ENCODE measurements at places on chromosomes 16 and 17.

GRCh38 chr17:18857864-18858566 lies at the start of gene PRPSAP2:
TSS of gene PRPSAP2 (plus strand) at chr17:18858131. CDS start at chr17:18865834, 7,703 bp downstream.
- ATAC-seq: peak; percentile 61

GRCh38 chr16:71734511-71734910 lies 10.0 kb upstream of the PHLPP2 start:
- ATAC-seq: no peak

- no peak for ATAC-seq
Measured at GRCh38 chr17:43372273-43372911, 26.4 kb upstream of the ARL4D start.

- no peak for ATAC-seq
Measured at GRCh38 chr16:81431554-81432353, 12.9 kb upstream of the CMIP start.

- no peak for ATAC-seq
Measured at GRCh38 chr16:48561960-48562393, 48.0 kb downstream of the N4BP1 start.

DNA sequence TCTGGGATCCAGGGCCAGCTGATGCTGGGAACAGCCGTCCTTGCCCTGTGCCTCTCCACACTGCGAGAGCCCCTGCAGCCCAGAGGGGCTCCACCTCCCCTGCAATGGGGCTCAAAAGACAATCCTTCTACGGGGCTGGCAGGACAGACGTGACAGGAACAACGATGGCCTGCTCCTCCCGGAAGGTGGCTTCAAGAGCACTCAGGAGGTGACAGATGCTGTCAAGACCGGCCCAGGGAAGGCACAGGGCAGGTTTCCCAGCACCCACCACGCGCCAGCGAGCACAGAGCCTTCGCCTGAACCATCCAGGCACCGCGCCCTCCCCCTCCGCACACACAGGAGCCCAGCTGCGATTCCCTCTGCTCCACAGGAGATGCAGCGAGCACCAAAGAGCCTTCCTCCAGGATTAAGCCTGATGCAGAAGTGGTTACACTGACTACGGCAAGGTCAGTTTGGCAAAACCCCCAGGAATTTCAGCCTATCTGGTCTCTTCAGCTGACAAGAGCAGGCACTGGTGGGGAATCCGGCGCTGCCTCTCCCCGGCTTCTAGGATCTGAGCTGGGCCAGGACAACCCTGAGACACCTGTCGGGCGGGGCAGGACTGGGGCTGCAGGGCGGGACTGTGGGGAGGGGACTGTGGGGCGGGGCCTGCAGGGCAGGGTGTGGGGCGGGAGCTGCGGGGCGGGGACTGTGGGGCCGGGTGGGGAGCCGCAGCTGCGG lies 103.4 kb downstream of the ZNF778 start:
- no peak for ATAC-seq

DNA sequence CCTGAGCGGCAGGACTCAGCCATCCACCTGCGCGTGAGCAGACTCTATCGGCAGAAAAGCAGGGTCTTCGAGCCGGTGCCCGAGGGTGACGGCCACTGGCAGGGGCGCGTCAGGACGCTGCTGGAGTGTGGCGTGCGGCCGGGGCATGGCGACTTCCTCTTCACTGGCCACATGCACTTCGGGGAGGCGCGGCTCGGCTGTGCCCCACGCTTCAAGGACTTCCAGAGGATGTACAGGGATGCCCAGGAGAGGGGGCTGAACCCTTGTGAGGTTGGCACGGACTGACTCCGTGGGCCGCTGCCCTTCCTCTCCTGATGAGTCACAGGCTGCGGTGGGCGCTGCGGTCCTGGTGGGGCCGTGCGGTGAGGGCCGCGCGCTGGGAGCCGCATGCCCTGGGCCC lies 14.9 kb downstream of the METRNL start:
- ATAC-seq: no peak

GRCh38 chr17:48544349-48545021 lies 424 bp downstream of the HOXB2 start:
- ATAC-seq: no peak

GRCh38 chr17:77707546-77707945 lies 251.0 kb upstream of the TNRC6C start:
- ATAC-seq: no peak

DNA sequence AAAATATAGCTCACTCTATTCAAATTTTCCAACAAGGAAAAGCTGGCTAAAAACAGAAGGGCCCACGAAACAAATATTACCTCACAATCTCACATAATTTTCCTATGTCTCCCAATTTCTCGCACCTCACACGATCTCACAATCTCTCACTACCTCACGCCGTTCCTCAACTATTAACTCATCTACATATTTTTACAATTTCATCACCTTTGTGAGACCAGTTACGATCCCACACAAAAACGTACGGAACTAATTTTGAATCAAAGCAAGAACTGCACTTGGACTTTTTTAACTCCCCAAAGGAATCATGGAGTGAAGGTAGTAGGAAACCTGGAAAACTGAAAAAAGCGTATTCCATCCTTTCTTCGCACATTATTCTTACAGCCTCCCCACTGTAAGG lies 1.1 kb downstream of the CBX1 start:
- ATAC-seq: no peak

DNA sequence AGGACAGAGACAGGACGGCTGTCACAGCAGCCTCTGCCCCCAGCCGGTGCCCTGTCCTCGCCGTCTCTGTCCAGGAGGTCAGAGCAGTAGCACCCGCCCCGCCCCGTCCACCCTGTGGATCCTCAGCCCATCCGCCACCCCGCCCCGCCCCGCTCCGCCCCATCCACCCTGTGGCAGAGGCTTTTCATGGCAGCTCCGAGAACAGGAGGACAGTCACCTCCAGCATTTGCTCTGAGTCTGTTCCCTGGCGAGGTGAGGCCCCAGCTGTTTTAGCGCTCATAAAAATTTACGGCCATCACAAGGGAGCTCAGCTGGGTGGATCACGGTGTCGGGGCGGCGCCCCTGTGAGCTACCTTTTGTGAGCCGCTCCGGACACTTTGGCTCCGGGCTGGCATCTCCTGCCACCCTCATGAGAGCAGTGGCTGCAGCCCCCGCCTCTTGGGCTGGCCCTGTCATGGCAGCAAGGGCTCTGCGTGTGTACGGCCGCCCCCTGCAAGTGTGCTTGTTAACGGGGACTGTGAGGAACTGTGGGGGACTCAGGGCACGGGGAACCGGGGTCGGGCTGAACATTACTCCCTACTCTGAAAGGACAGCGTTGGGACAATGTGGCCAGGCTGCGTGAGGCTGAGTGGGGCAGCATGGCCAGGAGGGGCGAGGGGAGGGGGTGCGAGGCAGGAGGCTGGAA lies 32.3 kb upstream of the GNG13 start:
- no peak for ATAC-seq

DNA sequence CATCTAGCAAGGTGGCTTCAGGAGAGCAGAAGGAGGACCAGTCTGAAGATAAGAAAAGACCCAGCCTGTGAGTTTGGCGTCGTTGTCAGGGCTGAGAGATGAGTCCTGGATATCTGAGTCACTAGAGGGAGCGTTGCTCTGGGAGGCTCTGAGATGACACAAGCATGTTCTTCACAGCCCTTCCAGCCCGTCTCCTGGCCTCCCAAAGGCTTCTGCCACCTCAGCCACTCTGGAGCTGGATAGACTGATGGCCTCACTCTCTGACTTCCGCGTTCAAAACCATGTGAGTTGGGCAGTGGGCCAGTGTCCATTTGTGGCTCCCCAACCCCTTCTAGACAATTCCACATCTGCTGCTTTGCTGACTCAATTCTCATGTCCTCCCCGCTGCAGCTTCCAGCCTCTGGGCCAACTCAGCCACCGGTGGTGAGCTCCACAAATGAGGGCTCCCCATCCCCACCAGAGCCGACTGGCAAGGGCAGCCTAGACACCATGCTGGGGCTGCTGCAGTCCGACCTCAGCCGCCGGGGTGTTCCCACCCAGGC lies 2.3 kb downstream of the TGFB1I1 start:
- no peak for ATAC-seq

GRCh38 chr17:42775534-42776098 lies 2.4 kb downstream of the VPS25 start:
- ATAC-seq: no peak

DNA sequence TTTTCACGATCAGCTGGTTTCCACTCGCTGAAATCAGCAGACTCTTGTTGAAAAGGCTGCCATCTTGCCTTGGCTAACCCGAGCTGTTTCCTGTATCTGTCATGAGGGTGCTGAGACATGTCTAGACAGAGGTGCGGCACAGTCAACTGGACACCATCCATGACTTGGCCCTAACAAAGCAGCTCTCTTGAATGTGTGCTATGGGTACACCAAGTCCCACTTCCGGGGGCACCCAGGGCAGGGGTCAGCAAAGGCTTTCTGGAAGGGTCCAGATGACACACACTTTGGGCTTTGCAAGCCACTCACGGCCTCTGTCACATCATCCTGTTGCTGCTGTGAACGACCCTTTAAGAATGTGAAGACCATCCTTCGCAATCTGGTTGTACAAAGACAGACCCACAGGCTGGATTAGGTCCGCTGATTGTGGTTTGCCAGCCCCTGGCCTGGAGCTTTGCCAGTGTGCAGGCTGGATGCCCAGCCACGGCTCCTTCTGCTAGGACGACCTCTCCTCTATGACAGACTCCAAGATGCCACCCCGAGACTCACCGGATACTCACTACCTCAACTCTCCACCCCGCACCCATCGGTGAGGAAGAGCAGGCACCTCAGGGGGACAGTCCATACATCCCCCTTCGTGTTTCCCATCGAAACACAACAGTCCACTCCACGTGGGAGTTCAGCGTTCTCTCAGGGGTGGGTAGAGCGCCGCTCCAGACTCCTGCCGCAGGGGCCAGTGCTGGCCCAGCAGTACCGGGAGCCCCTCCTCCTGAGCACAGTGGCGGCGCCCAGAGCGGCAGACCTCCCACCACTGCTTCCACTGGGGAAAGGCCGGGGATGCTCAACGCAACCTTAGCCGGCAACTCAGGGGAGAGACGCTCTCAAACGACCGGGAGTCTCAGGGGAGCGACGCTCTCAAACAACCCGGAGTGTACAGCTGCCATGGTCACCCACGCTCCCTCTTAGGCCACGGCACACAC lies 123.5 kb downstream of the ANKRD11 start:
- ATAC-seq: no peak

- peak; percentile 17 for ATAC-seq
Measured at GRCh38 chr17:75036643-75037268, 10.0 kb downstream of the ATP5PD start.

- ATAC-seq: no peak
Measured at GRCh38 chr16:8756755-8757154, 40.7 kb downstream of the TMEM186 start.

DNA sequence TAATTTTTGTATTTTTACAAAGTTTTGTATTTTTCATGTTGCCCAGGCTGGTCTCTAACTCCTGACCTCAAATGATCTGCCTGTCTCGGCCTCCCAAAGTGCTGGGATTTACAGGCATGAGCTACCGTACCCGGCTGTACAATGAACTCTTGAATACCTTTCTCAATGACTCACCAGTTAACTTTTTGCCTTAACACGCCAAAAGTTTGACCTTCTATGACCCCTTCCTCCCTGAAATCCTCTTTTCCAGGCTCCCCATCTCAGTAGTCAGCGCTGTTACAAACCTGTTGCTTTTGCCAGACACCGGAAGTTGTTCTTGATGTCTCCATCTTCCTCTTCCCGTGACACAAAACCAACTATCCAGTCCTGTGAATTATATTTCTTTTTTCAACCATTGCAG lies 158.1 kb upstream of the ASIC2 start:
- no peak for ATAC-seq

DNA sequence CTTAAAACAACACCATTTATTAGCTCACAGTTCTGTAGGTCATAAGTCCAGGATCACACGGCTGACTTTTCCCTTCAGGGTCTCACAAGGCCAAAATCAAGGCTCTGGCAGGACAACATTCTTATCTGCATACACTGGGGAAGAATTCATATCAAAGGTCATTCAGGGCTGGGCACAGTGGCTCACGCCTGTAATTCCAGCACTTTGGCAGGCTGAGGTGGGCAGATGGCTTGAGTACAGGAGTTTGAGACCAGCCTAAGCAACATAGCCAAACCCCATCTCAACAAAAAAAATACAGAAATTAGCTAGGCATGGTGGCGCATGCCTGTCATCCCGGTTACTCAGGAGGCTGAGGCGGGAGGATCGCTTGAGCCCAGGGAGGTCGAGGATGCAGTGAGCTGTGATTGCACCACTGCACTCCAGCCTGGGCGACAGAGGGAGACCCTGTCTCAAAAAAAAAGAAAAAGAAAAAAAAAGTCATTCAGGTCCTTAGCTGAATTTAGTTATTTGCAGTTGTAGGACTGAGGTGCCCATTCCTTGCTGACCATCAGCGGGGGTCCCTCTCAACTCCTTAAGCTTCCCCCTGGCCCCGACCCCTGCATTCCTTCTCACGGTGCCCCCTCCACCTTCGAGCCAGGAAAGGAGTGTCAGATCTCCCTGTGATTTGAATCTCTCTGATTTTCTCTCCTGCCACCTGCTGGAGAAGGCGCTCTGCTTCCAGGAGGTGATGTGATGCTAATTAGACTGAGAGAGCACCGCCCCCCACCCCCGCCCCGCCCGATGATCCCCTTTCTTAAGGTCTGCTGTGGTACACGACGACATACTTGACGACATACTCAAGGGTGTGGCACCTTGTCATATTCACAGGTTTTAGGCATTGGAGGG lies 91.8 kb upstream of the CLEC18A start:
- ATAC-seq: no peak

DNA sequence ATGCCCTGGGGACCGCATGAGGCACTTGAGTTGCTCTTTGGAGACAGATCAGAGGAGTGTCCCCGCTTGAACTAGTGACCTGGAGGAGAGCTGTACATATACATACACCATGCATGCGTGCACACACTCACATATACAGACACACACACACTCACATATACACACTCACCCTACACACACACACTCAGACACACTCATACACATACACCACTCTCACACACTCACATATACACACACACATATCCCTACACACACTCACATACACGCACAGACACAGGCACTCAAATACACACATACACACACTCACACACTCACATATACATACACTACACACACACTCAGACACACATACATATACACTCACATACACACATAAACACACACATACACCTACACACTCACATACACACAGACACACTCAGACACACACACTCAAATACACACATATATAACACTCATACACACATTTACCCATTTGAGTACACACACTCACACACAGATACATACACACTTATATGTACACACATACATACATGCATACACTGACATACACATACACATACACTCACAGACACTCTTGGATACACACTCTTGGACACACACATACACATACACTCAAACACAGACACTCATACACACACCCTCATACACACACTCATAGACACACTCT lies 5.4 kb upstream of the MPP2 start:
- no peak for ATAC-seq

Data from activated CD4-positive, CD25-positive, alpha-beta regulatory T cell treated with anti-CD3 and anti-CD28 coated beads, Interleukin-2, amount 50 U/mL, for 24 hours (primary cell).